ENCODE measurements at places on chromosomes 3 and 15.

DNA sequence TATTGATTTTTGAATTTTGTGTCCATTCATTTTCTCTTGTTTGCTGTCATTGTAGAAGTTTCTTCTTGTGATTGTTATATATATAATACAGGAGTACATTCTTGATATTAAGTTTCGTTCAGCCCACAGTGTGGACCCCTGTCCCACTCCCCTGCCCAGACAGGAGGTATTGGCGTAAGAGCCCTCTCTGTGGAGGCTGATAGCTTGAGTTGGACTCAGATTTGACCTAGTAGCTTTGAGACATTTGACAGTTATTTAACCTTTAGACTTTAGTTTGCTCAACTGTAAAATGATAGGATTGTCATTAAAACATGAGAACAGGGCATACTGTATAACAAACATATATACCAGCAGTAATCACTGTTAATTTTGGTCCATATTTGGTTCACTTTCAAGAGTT lies 27.1 kb downstream of the GPR171 start:
- no peak for DNase-seq

DNA sequence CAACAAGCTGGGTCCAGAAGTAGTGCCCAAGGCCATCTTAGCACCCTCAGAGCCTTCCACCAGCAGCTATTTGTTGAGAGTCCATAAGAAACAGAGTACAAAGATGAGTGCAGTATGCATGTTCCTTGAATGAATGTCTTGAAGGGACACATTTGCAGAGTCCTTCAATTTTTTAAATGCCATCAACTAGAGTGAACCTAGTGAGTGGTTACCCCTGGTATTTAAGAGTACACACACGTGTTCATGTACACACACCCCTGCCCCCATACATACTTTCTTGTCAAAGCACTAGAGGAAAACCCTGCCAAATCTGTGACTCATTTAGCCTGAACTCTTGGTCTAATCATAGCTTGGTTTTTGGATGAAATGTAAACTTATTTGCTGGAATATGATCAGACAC lies 84.5 kb upstream of the GALNT15 start:
- no peak for DNase-seq

DNA sequence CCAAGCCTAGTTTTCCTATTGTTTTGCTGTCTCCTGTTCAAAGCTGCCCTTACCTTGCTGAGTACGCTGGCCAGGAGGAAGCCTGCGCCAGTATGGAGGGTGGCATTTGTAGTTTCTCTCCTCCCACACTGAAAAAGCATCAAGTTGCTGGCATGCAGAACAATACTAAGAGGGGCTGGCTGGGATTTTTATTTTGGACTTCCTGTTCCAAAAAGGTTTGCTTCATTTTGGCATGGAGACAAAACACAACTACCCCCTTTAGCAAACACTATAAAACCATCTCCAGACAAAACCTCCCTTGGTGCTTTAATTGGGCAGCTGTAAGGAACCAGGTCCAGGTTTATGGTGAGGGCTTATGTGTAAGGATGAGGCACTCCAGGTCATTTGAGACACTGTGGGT lies 457.6 kb downstream of the PDCD6IP start:
- DNase-seq, result no peak

- no peak for DNase-seq
Observed at GRCh38 chr15:62840526-62841268, 201.8 kb upstream of the TPM1 start.

DNA sequence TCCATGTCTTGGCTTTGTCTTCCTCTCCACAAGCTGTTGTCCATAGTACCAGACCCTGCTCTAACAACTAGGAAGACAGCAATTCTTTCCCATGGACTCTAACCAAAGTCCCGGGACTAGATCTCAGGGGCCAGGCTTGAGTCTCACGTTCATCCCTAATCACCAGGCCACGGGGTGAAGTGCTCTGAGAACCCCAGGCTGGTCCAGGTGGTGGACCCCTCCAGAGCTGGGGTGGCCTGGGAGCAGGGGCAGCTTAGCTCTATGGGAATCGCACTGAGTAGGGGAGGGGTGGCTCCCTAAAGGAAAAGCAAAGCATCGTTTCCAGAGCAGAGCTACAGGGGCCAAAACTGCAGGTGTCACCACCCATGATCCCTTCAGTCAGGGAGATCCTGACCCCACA lies 150.9 kb downstream of the TPRA1 start:
- no peak for DNase-seq

GRCh38 chr3:135655328-135655727 lies 310.2 kb upstream of the PPP2R3A start:
- DNase-seq, result no peak

DNA sequence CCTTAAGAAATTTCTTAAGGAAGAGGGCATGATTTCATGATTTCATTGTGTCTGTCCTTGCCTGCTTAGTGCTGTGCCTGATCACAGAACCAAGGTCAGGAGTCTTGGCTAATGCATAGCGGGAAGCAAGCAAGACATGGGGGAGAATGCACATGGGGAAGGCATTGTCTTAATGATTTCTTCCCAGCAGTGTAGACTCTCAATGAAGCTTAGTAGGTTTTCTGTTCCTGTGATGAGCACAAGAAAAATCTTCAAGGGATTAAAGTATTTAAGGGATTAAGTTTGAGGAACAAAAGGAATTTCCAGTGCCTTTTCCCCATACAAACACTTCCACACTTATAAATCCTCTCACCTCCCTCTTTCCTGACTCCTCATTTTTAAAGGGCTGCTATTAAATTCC lies 46.9 kb upstream of the SEMA6D start:
- DNase-seq, result no peak

DNA sequence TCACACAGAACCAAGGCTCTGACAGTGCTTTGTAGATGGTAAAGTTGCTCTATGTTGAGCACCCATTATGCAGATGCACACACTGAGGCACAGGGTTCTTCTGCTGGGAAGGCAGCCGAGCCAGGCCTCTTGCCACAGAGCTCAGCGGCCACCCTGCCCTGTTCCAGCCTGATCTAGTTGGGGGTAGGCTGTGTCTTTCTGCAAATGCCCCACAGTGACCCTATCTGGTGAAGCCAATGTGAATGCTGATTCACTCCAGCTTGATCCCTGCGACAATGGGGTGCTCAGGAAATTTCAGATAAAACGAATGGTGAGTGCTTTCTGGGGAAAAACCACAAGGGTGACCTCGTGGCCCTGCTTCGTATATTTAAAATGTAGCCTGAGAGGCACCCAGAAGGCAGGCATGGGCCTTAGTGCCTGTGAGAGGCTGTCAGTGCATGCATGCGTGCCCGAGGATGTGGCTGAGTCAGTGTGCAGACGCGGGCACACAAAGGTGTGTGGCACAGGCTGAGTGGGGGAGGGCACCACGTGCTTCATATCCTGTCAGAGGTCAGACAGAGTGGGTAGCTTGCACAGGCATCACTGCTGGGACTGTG lies 85.7 kb downstream of the ATP2B2 start:
- DNase-seq, result no peak

DNA sequence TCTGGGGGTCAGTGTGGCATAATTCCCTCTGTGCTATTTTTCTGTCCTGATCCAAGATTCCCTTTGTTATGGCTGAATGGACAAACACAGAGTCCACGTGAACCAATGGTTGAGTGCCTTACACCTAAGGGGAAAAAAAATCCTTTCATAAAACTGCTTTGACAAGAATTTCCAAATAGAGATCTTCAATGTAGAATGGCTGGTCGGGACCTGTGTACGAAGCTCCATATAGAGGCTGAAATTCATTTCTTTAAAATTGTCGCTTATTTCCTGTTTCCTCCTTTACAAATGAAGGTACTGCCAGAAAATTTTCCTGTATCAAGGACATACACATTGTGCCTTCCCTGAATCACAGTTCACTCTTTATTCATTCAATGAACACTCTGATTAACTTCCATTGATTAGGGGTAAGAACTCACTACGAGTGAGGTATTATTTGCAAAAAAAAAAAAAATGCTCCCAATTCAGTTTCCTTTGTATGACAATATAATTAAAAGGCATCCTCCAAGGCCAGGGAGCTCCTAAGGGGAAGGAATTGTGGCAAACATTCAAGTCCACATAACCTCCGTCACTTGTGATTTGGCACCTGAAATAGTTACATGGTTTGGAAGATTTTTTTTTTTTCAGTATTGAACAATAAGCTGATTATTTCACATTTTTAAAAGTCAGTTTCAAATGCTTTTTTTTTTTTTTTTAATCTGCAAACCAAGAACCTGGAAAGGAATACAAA lies 293.8 kb downstream of the MEX3B start:
- peak; percentile 20 for DNase-seq

- no peak for DNase-seq
Observed at GRCh38 chr3:16214366-16214765, 39.9 kb downstream of the GALNT15 start.

- DNase-seq, result peak; percentile 97
Observed at GRCh38 chr15:31280046-31280830, 46.4 kb upstream of the KLF13 start.

DNA sequence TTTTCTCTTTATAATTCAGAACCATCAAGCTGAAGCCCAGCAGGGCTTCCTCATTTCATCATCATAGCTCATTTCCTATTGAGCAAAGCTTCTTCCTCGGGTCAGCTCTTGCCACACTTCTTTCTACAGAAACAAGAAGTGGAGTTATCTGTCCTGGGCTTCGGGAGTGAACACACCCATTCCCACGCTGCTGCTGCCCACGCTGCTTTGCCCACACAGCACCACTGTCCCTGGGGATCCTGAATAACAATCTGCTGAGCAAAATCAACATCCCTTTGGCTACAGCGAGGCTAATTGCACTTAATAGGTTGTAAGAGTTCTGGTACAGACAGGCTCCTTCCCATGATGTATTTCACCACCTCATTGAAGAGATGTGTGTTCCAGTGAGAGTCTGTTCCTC lies 23.7 kb downstream of the CEP19 start:
- no peak for DNase-seq

GRCh38 chr15:40064231-40064894 lies 25.4 kb upstream of the SRP14 start:
- no peak for DNase-seq

DNA sequence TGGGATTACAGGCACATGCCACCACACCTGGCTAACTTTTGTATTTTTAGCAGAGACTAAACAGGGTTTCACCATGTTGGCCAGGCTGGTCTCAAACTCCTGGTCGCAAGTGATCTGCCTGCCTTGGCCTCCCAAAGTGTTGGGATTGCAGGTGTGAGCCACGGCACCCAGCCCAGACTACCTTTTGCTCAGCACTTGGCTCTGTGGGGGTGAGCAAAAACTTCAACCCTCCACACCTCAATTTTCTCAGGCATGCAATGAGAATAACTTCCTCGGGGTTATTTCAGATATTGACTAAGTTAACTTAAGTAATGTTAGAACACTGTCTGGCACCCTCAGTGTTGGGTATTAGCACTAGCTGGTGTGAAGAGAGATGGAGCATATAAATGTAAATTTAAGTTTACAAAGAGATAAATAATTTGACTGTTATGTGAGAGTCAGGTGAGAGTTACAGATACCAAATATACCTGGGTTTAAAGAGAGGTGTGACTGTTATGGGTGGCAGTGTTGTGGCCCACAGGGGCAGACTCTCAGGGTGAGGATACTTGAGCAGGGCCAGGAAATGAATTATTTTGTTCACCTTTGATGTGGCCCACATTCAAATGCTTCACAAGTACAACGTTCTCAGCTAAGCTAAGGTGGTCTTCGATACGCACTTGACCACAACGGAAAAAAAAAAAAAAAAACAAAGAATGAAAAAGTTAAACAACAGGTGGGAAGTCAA lies 29.0 kb downstream of the CPOX start:
- DNase-seq, result no peak

- no peak for DNase-seq
Observed at GRCh38 chr3:171336406-171336805, 123.8 kb downstream of the TNIK start.

DNA sequence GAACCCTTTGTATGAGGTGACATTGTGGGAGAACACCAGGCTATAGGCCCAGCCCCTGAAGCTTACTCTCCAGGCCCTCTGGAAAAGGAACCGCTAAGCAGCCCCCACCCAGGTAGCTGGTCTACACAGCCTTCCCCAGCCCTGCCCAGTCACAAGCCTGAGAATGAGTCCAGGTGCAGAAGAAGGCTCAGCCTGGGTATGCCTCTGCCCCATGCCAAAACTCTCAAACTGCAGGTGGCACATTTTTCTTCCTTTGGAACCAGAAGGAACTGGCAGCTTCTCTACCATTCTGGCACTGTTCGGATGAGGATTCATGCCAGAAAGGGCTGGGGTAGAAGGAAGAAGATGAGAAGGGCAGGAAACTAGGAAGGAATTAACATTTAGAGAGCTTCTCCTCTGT lies 23.7 kb upstream of the TBC1D21 start:
- DNase-seq, result no peak

- no peak for DNase-seq
Observed at GRCh38 chr3:50737906-50738598, 63.3 kb downstream of the DOCK3 start.

- no peak for DNase-seq
Observed at GRCh38 chr3:107682580-107682979, 159.8 kb downstream of the BBX start.

DNA sequence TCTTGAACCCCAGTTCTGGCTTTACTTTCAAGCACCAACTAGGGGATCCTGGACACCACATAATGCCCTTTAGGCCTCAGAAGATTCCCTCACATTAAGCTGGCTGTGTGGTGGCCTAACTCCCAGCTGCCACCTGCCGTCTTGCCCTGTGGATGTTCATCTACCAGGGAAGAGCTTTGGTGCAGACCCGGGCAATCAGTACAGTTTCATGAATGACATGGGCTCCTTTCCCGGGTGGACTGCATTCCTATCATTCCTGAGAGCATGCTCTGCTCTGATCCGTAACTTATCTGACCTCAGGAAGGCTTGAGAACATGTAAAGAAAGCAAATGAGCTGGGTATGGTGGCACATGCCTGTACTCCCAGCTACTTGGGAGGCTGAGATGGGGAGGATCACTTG lies 50.0 kb upstream of the GSK3B start:
- DNase-seq, result no peak

GRCh38 chr3:58333206-58334012 lies 717 bp downstream of the PXK start:
- no peak for DNase-seq

- no peak for DNase-seq
Observed at GRCh38 chr3:42497009-42497731, 5.3 kb upstream of the VIPR1 start.

DNA sequence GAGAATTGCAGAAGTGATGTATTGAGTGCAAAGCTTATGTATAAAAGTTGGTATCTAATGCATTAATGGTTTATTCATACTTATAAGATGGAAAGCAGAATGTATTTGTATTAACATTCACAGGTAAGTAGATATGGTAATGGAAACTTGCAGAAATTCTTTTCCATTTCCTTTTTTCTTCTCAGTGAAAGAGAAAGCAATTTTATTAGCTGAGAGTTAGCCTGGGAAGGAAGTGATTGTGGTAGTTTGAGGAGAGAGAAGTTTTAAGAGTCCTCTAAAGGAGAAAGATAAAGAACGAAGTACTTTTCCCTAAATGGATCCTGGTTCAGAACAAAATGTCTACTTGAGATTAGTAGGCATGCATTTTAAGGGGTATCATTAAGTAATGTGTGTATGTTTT lies 60.1 kb upstream of the OSTN start:
- DNase-seq, result no peak

- DNase-seq, result no peak
Observed at GRCh38 chr3:67384760-67385397, 269.5 kb downstream of the SUCLG2 start.

GRCh38 chr15:89192766-89193165 lies 28.6 kb downstream of the RLBP1 start:
- DNase-seq, result no peak

Data from NCI-H2171 (cell line).